NK-92 treated with Interleukin-12 subunit alpha and Interleukin-12 subunit beta, amount 100 ng/mL, for 24 hours (cell line): ENCODE measurements at places on chromosomes 5 and 9.
A peak's percentile ranks its signal among the peaks of the same experiment; 100 is the strongest.

DNA sequence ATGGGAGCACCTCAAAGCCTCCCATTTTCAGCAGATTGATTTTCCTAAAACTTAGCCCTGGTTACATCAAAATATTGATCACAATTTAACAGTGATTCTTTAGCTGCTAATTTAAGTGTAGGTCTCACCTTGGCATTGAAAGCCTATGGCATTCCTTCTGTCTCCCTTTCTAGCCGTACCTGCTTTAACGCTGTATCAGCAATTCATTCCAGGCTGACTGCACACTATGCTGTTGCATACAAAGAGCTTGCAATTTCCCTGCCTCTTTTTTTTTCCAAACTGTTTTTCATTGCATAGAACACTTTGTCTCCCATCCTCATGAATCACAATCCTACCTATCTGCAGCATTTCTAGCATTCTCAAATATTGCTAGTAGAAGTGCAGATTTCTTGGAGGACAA, 8.9 kb upstream of the AMACR start:
- no peak for DNase-seq

DNA sequence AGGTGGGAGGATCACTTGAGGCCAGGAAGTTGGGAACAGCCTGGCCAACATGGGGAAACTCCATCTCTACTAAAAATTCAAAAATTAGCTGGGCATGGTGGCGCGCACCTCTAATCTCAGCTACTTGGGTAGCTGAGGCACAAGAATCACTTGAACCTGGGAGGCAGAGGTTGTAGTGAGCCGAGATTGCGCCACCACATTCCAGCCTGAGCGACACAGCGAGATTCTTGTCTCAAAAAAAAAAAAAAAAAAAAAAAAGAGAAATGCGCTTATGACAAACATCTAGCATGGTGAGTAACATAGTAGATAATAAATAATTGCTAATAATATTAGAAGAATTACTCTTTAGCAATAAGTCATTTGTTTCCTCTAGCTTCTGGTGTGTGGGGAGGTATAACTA, 25.9 kb downstream of the RUSC2 start:
- DNase-seq: no peak

GRCh38 chr5:120258123-120258522, 206.0 kb upstream of the PRR16 start:
- no peak for DNase-seq

GRCh38 chr5:109522404-109522803, 112.6 kb upstream of the PJA2 start:
- DNase-seq: no peak

DNA sequence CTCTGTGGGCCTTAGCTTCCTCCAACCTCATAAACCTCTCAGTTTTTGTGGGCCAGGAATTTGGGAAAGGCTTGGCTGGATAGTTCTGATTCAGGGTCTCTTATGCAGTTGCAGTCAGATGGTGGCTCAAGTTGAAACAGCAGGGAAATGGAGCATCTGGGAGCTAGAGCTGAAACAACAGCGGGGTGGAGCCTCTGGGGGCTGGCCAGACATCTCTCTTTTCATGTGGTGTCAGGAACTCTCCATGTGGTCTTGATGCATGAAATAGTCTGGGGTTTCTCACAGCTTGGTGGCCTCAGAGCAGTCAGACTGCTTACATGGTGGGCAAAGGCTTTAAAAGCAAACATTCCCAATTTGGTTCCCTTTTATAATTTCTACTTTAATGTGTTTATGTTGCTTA, 13.5 kb downstream of the ZNF346 start:
- no peak for DNase-seq

- no peak for DNase-seq
Measured at GRCh38 chr9:83342006-83342405, 196.2 kb downstream of the FRMD3 start.

DNA sequence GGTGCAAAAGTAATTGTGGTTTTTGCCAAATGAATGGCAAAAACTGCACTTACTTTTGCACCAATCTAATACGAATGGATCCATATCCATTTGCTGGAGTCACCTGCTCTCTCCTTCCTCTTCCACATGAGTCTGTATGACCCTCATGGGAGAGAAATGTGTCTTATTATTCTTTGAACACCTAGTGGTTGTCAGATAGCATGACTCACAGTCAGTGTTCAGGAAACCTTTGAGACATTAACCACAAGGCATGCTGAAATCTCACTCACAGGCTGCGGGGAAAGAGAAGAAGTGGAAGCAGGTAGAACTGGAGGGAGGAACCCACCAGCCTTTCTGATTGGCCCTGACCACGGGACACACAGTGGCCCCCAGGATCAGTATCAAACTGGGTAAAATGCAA, 222.8 kb upstream of the KLF4 start:
- DNase-seq: no peak

- no peak for DNase-seq
Measured at GRCh38 chr9:98606730-98607129, 102.0 kb downstream of the GABBR2 start.

- DNase-seq: no peak
Measured at GRCh38 chr9:36251428-36251827, 6.8 kb downstream of the GNE start.

DNA sequence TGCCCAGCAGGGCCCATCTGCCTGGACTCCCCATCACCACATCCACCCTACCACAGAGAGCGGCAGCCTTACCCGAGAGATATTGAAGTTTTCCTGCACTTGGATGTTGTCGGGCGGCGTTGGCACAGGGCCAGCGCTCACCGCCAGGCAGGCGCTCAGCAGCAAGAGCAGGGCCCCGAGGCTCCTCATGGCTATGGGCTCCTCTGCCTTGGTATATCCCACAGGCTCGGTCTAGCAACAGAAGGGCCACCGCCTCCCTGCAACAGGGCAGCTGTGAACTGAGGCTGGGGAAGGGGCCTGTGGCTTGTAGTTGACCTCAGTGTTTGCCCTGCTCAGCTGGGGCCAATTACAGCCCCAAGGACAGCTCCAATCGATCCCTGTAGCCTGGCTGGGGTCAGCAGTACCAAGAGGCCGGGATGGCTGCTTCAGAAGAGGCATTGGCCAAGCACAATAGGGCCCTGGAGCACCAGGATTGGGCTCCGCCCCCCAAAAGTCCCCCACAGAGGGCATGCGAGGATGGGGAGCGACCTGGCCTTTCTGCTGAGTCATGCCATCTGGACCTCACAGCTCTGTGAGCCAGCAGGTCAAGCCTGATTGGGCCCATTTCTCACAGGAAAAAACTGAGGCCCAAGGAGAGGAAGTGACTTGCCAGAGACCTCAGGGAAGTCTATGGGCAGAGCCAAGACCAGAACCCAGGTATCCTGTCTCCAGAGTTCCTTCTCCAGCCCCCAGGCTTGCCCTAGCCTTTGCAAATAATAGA, at the start of gene AMBP:
Gene AMBP, minus strand, starts transcription at position 280 of the 760 bp plus-strand sequence. Its CDS starts 91 bp downstream, at position 189.
- no peak for DNase-seq

GRCh38 chr9:84667571-84668195, 1.8 kb upstream of the NTRK2 start:
- no peak for DNase-seq

DNA sequence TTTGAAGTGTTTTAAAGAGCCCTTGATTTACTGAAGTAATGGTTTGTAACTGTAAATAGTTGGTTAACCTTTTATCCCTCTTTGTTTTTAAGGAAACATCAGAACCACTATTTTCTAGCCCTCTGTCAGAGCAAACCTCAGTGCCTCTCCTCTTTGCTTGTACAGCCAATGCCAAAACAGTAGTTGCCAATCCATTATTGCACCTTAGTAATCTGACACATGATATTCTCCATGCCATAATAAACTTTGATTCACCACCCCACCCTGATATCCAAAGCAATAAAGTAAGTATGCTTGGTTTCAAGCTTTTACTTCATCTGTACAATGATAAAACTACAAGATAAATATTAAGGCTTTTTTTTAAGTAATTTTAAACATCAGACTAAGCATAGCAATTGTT, 100.8 kb downstream of the DMXL1 start:
- DNase-seq: no peak

- DNase-seq: peak; percentile 15
Measured at GRCh38 chr9:71774920-71775319, 6.6 kb upstream of the CEMIP2 start.

DNA sequence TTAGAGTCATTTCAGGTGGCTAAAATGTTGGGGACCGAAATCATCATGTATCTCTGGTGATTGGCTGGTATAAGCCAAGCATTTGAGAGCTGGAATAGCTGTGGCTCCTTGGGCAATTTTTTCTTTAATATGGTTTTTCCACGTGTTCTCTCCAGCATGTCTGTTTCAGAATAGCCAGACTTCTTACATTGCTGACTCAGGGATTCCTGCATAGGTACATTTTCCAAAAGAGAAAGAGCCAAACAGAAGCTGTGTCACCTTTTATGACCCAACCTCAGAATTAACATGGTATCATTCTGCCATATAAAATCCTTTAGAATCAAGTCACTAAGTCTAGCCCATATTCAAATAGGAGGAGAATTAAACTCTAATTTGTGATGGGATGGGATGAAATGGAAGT, 74.8 kb upstream of the TSLP start:
- no peak for DNase-seq

- DNase-seq: no peak
Measured at GRCh38 chr9:89923961-89924504, 319.2 kb downstream of the GADD45G start.

GRCh38 chr5:162107591-162107990, 40.0 kb downstream of the GABRG2 start:
- DNase-seq: no peak

DNA sequence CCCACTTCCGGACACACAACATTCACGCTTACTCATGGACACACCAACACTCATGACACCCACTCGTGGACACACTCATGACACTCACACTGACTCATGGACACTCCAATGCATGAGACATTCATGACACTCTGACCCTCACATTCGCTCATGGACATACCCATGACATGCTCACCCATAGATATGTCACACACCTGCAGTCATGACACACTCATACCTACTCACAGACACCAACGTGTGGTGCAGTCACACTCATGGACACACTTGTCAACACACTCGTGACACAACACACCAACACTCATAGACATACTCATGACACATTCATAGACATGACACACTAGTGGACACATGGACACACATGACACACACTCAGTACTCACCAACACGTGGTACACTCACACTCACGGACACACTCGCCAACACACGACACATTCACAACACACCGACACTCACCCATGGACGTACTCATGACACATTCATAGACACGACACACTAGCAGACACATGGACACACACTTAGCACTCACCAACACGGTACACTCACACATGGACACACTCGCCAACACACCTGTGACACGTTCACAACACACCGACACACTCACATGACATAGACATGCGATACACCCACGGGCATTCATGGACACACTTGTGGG, 73.4 kb downstream of the PHF2 start:
- no peak for DNase-seq

GRCh38 chr9:94096819-94097577, 12.7 kb downstream of the PTPDC1 start:
- no peak for DNase-seq

- no peak for DNase-seq
Measured at GRCh38 chr5:100550531-100551051, 15.4 kb downstream of the FAM174A start.

DNA sequence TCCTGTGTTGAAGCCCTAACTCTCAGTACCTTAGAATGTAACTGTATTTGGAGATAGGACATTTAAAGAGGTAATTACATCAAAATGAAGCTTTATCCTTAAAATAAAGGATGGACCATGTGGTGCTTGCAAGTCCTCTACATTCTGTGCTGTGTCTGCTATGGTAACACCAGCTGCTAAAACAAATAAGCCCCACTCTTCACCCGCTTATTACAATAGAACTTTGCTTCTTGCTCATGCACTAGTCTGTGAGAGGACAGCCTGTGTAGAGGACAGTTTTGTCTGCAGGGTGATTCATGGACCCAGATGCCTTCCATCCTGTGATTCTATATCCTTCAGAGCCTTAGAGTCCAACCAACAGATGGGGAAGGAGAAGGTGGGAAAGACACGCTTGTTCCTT, 12.5 kb upstream of the IGFBPL1 start:
- no peak for DNase-seq

GRCh38 chr5:102222772-102223171, 73.3 kb downstream of the SLCO4C1 start:
- no peak for DNase-seq

DNA sequence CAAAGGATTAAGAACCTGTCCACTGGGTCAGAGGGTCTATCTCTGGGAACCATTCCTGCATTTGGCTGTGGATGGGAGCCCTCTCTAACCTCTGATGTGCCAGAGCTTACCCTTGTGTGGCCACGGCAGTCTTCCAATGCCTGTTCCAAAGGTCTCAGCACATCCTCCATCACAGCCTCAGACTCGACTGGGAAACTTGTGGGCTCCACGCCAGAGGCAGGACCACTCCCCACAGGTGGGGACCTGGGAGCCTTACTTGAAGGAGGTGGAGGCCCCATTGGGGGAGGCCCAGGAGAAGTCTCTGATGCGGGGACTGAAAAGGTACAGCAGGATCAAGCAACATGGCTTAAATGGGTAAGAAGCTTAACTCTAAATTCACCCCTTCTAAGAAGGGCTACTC, 4.4 kb downstream of the EIF4EBP3 start:
- no peak for DNase-seq

DNA sequence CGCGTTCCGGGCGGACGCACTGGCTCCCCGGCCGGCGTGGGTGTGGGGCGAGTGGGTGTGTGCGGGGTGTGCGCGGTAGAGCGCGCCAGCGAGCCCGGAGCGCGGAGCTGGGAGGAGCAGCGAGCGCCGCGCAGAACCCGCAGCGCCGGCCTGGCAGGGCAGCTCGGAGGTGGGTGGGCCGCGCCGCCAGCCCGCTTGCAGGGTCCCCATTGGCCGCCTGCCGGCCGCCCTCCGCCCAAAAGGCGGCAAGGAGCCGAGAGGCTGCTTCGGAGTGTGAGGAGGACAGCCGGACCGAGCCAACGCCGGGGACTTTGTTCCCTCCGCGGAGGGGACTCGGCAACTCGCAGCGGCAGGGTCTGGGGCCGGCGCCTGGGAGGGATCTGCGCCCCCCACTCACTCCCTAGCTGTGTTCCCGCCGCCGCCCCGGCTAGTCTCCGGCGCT, at the start of gene DAPK1:
Gene DAPK1, plus strand, starts transcription at position 264 of the 442 bp plus-strand sequence. CDS start 1,211 bp downstream, outside the sequence.
- no peak for DNase-seq

- no peak for DNase-seq
Measured at GRCh38 chr9:30575218-30575617, 1809.2 kb upstream of the ACO1 start.

DNA sequence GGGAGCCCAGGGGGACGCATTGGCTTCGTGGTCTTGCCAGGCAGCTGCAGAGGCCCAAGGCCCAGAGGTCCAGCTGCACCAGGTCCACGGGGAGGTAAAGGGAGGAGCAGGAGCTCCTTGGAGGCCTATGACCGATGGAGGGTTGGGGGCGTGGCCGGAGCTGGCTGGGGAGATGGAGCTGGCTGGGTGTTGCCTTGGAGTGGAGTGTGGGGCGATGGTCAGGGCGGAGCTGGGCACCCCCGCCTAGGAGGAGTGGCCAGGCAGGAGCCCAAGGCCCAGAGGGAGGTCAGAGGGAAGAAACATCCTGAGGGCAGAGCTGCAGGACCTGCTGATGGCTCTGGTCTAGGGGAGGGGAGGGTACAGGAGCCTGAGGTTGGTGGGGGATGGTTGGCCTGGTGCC, 44.6 kb downstream of the KCNT1 start:
- DNase-seq: no peak

GRCh38 chr9:2853517-2853916, 9.6 kb upstream of the PUM3 start:
- DNase-seq: no peak
